Activated CD8-positive, alpha-beta memory T cell treated with anti-CD3 and anti-CD28 coated beads for 4 hours (primary cell): ENCODE measurements at places on chromosomes 5 and 9.

DNA sequence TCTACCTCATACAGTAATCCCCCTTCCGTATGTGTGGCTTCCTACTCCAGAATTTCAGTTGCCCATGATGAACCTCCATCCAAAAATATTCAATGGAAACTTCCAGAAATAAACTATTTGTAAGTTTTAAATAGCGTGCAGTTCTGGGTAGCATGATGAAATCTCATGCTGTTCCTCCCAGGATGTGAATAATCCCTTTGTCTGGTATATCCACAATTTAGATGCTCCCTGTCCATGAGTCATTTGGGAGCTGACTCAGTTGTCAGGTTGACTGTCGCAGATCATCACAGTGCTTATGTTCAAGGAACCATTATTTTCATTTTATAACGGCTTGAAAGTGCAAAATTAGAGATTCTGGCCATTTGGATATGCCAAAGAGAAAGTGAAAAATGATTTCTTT is 290.1 kb upstream of the CDH9 start:
- no peak for DNase-seq

- no peak for DNase-seq
Measured at GRCh38 chr5:17991775-17992174, 357.5 kb downstream of the TAF11L14 start.

- no peak for DNase-seq
Measured at GRCh38 chr9:32045513-32045912, 338.9 kb upstream of the ACO1 start.

DNA sequence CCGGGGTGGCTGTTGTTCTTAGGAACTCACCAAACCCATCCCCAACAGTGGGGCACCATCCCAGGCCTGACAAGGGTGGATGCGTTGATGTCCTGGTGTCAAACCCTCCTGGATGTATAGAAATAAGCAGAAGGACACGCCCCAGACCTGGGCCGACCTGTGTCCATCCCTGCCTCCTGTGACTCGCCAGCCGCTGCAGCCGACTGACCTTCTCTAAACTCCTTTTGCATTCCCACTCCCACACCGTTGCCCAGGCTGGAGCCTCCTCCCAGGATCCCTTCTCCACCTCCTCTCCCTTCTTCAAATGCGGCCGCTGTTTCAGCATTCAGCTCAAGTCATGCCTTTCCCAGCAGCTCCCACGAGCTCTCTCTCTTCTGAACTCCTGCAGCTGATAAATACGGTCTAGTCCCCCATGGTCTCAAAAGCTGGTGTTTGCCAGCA is 213.2 kb upstream of the IER5L start:
- no peak for DNase-seq
